Activated CD8-positive, alpha-beta memory T cell treated with anti-CD3 and anti-CD28 coated beads, Interleukin-2, amount 10 ng/mL, durations not matched to agents 7 days and 5 days (primary cell): ENCODE measurements at places on chromosomes 13 and 19. TPM values are rescaled to one million over a fixed set of nuclear protein-coding genes. Genes with fewer than 3 reads are reported as not detected.

Gene APOC1
- total RNA-seq: not detected

Gene EXOC3L2
- not detected for total RNA-seq

Gene RFX2
- total RNA-seq: 11.7 TPM

Gene NDUFA13
- total RNA-seq: 372 TPM

Gene ZNF506
- 16.8 TPM for total RNA-seq
